ENCODE measurements at places on chromosomes 12 and 14. TPM values are rescaled to one million over a fixed set of nuclear protein-coding genes. Genes with fewer than 3 reads are reported as not detected.

The TMEM63C gene
- not detected for total RNA-seq

The GLT1D1 gene
- total RNA-seq, result not detected

The VIPAS39 gene
- total RNA-seq, result 25.3 TPM

The BDKRB2 gene
- total RNA-seq, result 3.1 TPM

The CMAS gene
- total RNA-seq, result 17.1 TPM

The TAS2R43 gene
- total RNA-seq, result not detected

The CCDC196 gene
- not detected for total RNA-seq

The HRK gene
- 0.09 TPM for total RNA-seq

The ACSM4 gene
- not detected for total RNA-seq

The CLEC2D gene
- total RNA-seq, result 2.7 TPM

The TSPAN19 gene
- total RNA-seq, result not detected

The PTCSC3 gene
- not detected for total RNA-seq

The SALL2 gene
- total RNA-seq, result 8.5 TPM

The PCNX4 gene
- total RNA-seq, result 50.8 TPM

The SP1 gene
- 33.4 TPM for total RNA-seq

The CLEC6A gene
- not detected for total RNA-seq

The ZCRB1 gene
- 35.5 TPM for total RNA-seq

The ALDH1L2 gene
- total RNA-seq, result 65.1 TPM

The OTOGL gene
- 2.6 TPM for total RNA-seq

The TMPRSS12 gene
- not detected for total RNA-seq

The PIANP gene
- total RNA-seq, result not detected

The C14orf132 gene
- 16.5 TPM for total RNA-seq

The NID2 gene
- total RNA-seq, result 675 TPM

The C12orf50 gene
- total RNA-seq, result not detected

The LRRIQ1 gene
- total RNA-seq, result 0.85 TPM

The OR6C74 gene
- total RNA-seq, result not detected

The LTBP2 gene
- total RNA-seq, result 39.0 TPM

The LRRC10 gene
- not detected for total RNA-seq

The CYP46A1 gene
- under 0.01 TPM for total RNA-seq

The HSPB8 gene
- 22.6 TPM for total RNA-seq

The KSR2 gene
- not detected for total RNA-seq

The SERPINA3 gene
- total RNA-seq, result 80.7 TPM

The PLA2G1B gene
- total RNA-seq, result not detected

The OR6C2 gene
- not detected for total RNA-seq

The DENND5B gene
- total RNA-seq, result 7.1 TPM

The HOXC11 gene
- total RNA-seq, result not detected

The C1S gene
- 273 TPM for total RNA-seq

The KRT3 gene
- not detected for total RNA-seq

The FGD4 gene
- 7.5 TPM for total RNA-seq

The SPX gene
- 10.4 TPM for total RNA-seq

The B3GNT4 gene
- not detected for total RNA-seq

The FGF6 gene
- total RNA-seq, result not detected

The TEX52 gene
- total RNA-seq, result not detected

The THTPA gene
- total RNA-seq, result 11.8 TPM

All from pericardium fibroblast (primary cell).